ENCODE measurements at places on chromosomes 2 and 18. TPM values are rescaled to one million over a fixed set of nuclear protein-coding genes. Genes with fewer than 3 reads are reported as not detected.

GRCh38 chr2:43251171-43251731 lies 24.8 kb upstream of the ZFP36L2 start:
- no peaks in the 10 kb centered on the region for H3K4me1 ChIP-seq
- no peaks in the 10 kb centered on the region for H3K27me3 ChIP-seq
- H3K4me3 ChIP-seq: no peak overlapping the region

- no peaks in the 10 kb centered on the region for H3K36me3 ChIP-seq
- no peak for DNase-seq
- no peaks in the 10 kb centered on the region for H3K4me1 ChIP-seq
- peaks cover 19% of the 10 kb centered on the region for H3K27me3 ChIP-seq
Measured at GRCh38 chr2:33034784-33035183, 88.0 kb downstream of the LTBP1 start.

- DNase-seq: no peak
- H3K27me3 ChIP-seq: no peaks in the 10 kb centered on the region
- H3K4me3 ChIP-seq: no peak overlapping the region
Measured at GRCh38 chr2:218273908-218274249, 3.6 kb downstream of the PNKD start.

Gene RGPD3
- not detected for total RNA-seq

Gene MRPS9
- total RNA-seq: 30.8 TPM

- H3K4me1 ChIP-seq: no peaks in the 10 kb centered on the region
- DNase-seq: no peak
- no peak overlapping the region for H3K4me3 ChIP-seq
- H3K27ac ChIP-seq: no peak overlapping the region
Measured at GRCh38 chr2:217370391-217370790, 510.5 kb upstream of the TNP1 start.

GRCh38 chr2:158651358-158652057 lies 143.6 kb upstream of the DAPL1 start:
- H3K27ac ChIP-seq: no peak overlapping the region
- H3K4me1 ChIP-seq: no peaks in the 10 kb centered on the region
- H3K4me3 ChIP-seq: no peak overlapping the region
- no peak for DNase-seq
- no peaks in the 10 kb centered on the region for H3K27me3 ChIP-seq
